Activated naive CD4-positive, alpha-beta T cell treated with anti-CD3 and anti-CD28 coated beads, Interleukin-2, amount 50 U/mL, for 72 hours (primary cell): ENCODE measurements at places on chromosomes 13 and 19.
A peak's percentile ranks its signal among the peaks of the same experiment; 100 is the strongest.

DNA sequence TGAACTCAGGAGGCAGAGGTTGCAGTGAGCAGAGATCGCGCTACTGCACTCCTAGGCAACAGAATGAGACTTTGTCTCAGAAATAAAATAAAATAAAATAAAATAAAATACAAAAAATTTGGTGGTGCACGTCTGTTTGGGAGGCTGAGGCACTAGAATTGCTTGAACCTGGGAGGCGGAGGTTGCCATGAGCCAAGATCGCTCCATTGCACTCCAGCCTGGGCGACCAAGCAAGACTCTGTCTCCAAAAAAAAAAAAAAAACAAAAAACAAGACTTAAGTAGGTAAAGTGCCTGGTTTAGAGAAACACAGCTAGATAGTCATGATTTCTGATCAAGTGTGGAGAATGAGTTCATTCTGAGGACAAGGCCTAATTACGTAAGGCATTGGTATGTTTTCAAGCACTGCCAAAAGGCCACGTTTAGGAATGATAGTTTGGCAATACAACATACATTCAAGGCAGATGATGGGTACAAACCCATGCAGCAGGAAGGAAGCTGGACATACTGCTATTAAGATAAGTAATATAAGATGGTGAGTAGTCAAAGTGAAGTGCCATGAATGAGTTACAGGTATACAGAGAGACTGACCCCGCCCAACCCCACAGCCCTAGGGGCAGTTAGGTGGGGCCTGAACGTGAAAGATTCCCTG lies 4.8 kb upstream of the UCHL3 start:
- DNase-seq = no peak

GRCh38 chr13:109665240-109665639 lies 121.1 kb downstream of the IRS2 start:
- DNase-seq = no peak

DNA sequence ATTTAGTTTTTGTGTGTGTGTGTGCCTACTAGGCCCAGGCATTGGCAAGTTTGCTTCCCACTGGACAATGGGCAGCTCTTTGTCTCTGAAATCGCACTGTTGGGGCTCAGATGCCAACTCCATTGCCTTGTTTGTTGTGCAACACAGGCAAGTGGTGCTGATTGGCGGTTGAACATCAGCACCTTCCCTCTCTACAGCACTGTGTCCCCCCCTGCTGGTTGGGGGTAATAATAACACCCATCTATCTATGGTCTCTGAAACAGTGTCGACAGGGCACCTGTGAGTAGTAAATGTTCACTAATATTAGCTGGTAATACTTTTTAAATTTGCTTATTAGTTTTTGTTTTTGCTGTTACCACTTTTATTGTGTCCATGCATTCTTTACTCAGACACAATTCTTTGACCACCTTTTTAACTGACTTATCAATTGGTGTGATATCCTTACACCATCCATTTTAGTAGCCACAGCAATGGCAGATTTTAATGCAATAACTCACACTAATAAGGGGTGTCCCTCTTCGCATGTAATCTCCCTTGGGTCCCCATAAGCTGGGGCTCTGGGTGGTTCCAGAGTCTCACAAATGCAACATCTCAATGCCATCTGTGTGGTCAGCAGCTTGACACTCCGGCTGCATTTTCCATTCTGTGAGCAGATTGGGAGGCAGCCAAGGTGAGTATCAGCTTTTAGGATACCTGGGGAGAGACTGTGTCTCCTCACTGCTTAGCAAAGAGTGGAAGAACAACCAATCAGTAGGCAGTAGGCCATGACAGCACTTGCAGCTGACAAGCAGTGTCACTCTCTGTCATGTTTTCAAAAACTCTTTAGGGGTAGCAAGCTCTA lies 47.7 kb upstream of the UQCRFS1 start:
- peak; percentile 37 for DNase-seq

- no peak for DNase-seq
These were observed 5.4 kb downstream of the KCTD4 start for GRCh38 chr13:45195421-45195820.

- DNase-seq = no peak
These were observed 566 bp downstream of the HMG20B start for GRCh38 chr19:3573162-3573857.

- DNase-seq = no peak
These were observed 333.2 kb downstream of the MYO16 start for GRCh38 chr13:108962654-108963053.

- no peak for DNase-seq
These were observed 14.8 kb upstream of the ZNF492 start for GRCh38 chr19:22619371-22619770.

- DNase-seq = no peak
These were observed 506.6 kb downstream of the PCDH9 start for GRCh38 chr13:66723576-66723975.

GRCh38 chr13:113023694-113024430 lies 54.8 kb downstream of the MCF2L start:
- DNase-seq = no peak

- DNase-seq = no peak
These were observed 4.7 kb downstream of the DCLK1 start for GRCh38 chr13:36126491-36126890.

DNA sequence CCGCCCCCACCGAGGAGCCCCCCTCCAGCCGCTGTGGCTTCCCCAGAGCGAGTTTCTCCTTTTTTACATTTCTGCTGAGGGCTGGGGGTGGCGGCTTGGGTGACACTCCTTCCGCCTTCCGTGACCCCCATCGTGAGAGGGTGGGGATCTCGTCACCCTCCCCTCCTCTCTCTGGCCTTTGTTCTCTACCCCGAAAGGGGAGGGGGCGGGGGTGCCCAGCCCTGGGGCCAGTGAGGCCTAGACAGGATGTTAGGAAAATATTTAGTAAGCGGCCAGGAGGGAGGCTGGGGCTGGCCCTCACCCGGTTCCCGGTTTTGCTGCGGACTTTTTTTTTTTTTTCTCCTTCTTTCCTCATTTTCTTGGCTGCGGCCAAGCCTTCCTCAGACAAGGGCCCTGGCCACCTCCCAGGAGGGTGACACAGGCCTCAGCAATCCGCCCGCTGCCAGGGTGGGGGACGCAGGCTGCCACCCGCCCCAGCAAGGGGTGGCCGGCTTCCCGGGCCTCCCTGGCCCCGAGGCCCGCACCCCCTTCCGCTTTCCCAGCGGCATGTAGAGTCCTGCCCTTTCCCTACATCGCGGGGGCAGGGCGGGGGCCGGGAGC lies 3.9 kb downstream of the MIDN start:
- peak; percentile 90 for DNase-seq
